NCI-H1694 treated with DMSO at 0.1 percent for 48 hours (cell line): ENCODE measurements at places on chromosomes 3 and 15.

GRCh38 chr3:29926378-29926777 lies 645.5 kb downstream of the RBMS3 start:
- no peak for DNase-seq

DNA sequence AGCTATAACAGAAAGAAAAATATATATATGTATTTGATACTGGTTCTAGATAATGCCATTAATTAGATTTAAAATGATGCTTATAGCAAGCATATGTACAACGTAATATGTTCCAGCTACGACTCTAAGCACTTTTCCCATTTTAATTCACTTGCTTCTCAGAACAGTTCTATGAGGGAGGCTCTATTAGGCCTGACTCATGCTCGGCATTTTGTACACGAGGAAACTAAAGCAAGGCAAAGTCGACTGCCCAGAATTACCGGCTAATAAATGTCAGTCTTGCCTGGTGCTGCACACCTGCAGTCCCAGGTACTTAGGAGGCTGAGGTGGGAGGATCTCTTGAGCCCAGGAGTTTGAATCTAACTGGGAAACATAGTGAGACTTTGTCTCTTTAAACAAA lies 106.0 kb downstream of the PTPRG start:
- no peak for DNase-seq

DNA sequence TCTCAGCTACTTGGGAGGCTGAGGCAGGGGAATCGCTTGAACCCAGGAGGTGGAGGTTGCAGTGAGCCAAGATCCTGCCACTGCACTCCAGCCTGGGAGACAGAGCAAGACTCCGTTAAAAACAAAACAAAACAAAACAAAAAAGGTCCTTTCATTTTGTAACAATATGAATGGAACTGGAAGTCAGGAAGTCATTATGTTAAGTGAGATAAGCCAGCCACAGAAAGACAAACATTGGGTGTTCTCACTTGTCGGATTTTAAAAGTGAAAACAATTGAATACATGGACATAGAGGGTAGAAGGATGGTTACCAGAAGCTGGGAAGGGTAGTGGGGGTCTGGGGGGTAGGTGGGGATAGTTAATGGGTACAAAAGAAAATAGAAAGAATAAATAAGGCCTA lies 12.5 kb upstream of the B3GALNT1 start:
- DNase-seq: no peak

GRCh38 chr15:59223736-59224135 lies 17.1 kb downstream of the LDHAL6B start:
- no peak for DNase-seq

DNA sequence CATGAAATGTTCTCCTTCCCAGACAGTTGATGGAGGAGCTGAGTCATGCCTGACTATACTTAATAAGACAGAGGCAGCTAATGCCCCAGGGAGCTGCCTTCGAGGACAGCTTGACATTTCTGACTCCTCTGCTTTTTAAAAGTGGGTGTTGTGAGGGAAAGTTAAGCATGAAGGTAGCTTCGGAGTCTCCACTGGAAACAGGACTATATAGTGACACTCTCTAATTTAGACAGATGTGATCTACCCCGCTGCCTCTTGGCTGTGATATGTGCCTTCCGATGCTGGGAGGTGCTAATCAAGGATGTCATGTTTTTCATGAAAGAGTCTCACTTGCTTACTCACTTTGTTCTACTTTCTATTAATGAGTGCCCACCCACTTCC lies 72.7 kb downstream of the IL1RAP start:
- DNase-seq: no peak
